ENCODE measurements at places on chromosomes 4 and X.
A peak's percentile ranks its signal among the peaks of the same experiment; 100 is the strongest.

- DNase-seq, result no peak
Measured at GRCh38 chr4:149884529-149885181, 69.0 kb upstream of the IQCM start.

DNA sequence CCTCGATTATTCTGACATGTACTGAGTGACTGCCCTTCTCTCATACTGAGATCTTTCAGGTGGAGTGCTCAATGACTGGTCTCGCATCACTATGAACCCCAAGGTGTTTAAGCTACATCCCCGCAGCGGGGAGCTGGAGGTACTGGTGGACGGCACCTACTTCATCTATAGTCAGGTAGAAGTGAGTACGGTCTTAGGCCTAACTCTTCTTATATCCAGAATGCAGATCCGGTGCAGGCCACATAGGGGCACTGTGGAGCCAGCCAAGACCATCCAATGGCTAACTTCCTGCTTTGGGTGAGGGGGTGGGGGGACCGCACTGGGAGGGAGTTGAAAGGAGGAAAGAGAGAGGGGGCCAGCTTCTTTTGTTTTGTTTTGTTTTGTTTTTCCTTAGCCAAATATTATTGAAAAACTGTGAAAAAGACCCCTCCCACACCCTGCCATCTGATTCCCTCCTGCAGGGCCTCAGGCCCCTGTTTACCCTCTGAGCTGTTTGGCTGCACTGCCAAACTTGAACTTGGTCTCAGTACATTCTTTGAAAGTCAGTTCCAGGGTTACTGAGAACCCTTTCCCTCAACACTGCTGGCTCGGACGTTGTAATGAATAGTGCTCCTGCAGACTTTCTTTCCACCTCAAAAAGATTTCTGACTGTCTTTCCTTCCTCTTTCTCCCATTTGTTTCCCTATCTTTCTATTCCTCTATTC, 16.2 kb downstream of the AWAT2 start:
- peak; percentile 3 for DNase-seq

DNA sequence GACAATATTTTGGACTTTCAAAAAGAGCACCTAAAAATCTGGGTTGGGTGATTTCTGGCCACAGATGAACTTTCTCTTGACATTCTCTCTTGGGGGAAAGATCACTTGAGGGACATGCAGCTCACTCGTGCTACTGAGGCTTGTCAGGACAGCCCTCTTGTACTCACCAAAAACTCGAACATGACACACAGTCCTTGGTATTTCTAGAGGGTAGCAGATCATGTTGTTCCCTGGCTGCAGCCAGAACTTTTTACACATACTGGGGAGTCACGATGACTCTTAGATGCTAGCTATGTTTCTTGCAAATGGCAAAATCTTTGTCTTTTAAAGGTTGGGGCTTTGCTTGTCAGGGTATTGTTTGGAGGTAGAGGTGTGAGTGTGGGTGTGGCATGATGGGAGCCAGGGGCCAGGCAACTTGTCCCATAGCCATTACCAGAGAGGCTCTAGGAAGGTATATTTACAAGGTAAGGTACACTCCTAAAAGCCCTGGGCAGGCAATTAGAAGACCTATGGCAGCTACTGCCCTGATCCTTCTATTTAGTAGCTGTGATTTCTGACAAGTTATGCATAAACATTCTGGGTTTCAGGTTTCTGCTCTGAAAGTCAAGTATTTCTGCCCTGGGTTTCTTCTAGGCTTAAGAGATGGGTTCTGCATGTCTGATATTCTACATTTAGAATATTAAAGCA, 241.7 kb upstream of the TLL1 start:
- DNase-seq, result no peak

GRCh38 chrX:147738265-147738664, 173.5 kb upstream of the FMR1 start:
- DNase-seq, result no peak

- DNase-seq, result no peak
Measured at GRCh38 chr4:42627885-42628646, 28.8 kb downstream of the ATP8A1 start.

GRCh38 chr4:64584981-64585557, 175.8 kb upstream of the TECRL start:
- DNase-seq, result peak; percentile 29

DNA sequence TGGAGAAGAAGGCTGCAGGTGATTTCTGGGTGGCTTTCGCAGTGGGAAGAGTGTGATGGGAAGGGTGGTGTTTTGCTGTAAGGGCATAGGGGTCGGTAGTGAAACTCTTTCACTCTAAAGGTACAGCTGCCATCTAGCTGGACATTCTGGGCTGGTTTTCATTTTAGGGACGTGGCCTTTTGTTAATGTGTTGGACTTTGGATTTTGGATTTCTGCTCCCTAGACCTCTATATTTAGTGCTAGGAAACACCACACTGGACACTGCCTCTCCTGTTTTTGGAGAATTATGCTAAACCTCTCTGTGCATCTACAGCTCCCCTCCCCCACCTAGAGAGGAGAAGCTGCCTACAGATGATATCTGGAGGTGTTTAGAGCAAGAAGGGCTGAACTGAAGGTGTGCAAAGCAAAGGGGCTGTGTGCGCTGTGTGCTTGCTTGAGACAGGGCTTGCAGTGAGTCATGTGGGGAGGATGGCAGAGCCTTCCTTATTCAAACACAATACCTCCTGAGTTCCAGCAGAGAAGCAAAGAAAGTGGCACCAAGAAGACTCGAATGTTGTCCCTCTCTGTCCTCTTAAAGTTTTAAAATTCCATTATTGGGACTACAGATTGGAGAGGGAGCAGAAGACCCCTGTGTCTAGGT, 47.9 kb downstream of the STARD8 start:
- DNase-seq, result no peak

- peak; percentile 12 for DNase-seq
Measured at GRCh38 chr4:38180456-38180855, 220.3 kb downstream of the PTTG2 start.

GRCh38 chr4:45679411-45679810, 444.4 kb downstream of the GABRG1 start:
- no peak for DNase-seq

- DNase-seq, result no peak
Measured at GRCh38 chr4:178414042-178414441, 971.8 kb upstream of the AGA start.

Data from NCI-H1105 treated with DMSO at 0.1 percent for 48 hours (cell line).